ENCODE measurements at places on chromosomes 2 and 18. TPM values are rescaled to one million over a fixed set of nuclear protein-coding genes. Genes with fewer than 3 reads are reported as not detected.

Gene ELOA2
- total RNA-seq: not detected

Gene FOXD4L1
- total RNA-seq: 0.80 TPM

DNA sequence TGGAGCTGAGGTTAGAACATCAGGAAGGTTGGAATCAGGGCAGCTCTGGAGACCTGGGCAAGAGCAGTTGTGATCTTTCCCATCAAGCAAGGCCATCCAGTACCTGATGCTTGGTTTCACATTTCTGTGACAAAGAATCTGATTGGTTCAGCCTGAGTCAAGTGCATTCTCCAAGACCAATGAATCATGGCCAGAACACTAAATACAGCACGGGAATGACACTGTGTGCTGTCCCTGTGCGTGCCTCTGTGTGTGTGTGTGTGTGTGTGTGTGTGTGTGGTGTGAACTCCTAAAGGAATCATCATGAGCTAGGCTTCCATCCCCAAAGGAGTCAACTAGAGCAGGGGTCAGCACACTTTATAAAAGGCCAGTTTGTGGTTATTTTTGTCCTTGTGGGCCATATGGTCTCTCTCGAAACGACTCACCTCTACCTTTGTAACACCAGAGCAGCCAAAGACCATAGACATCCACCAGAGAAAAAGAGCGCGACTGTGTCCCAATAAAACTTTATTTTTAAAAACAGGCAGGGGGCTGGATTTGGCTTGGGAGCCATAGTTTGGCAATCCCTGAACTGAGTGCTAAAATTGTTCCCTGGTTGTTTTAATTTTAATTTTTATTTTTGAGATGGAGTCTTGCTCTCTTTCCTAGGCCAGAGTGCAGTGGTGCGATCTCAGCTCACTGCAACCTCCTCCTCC, 99.7 kb downstream of the INHBB start:
- no peak for DNase-seq

- no peak for DNase-seq
Measured at GRCh38 chr18:45805551-45805950, 19.9 kb upstream of the SIGLEC15 start.

- DNase-seq: no peak
Measured at GRCh38 chr18:23921716-23922285, 92.8 kb upstream of the TTC39C start.

Gene BOLL
- total RNA-seq: not detected

DNA sequence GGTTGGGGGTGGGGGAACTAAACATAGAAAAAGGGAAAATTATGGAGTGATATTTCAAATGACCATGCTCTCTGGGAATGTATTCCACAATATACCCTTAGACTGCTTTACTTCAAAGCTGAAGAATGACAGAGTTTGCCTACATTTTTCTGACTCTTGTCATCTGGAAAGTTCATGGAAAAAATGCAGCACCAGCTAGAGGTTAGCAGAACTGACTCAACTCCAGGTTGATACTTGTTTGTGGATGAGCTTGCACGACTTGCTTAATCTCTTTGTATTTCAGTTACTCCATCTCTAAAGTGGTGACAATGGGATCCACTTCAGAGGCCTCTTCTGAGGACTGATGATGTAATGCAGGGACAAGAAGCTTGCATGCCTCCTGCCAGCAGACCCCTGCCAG, 824.0 kb upstream of the ID2 start:
- DNase-seq: no peak

Gene LYPD6B
- not detected for total RNA-seq

- DNase-seq: no peak
Measured at GRCh38 chr2:218010140-218010983, 7.6 kb upstream of the TNS1 start.

DNA sequence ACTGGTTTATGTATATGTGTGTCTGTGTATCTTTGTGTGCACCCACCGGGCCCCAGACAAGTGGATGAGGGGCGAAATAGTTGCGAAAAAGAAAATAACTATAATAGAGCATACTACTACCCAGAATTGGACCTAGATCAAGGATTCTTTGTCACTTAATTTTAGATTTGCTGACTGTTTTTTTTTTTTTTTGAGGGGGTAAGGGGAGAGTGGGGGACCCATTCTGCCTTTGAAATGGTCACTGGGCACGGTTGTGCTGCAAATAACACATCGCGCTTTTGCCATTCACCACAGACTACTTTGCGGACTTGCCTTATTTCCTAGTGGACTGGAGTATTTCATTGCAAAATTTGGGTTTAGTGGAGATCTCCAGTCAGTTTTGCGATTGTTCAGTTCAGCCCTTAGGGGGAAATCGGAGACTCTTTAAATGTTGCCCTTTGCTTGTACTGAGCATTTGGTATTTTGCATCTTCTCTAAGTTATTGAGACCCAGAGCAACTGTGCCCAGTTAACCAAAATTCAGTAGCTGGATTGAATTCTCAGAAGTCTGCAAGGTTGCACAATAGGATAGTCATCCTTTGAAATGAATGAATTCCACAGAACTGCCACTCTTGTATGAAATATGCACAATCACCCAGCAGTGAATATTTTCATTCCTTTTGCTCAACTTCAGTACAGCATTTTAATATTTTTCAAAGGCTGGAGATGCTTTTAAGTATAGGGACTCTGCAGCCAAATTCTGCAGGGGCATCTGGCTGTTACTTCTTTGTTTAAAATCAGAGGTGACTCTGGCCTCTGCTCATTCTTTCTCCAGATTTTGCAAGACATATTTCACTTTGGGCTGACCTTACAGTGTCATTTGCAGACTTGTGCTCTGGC, 2.9 kb downstream of the TRIB2 start:
- DNase-seq: no peak

- DNase-seq: no peak
Measured at GRCh38 chr2:236239276-236240065, 24.7 kb downstream of the ASB18 start.

Measured in OCI-LY7 (cell line).